Subcutaneous preadipocyte (primary cell): ENCODE measurements at places on chromosomes 2 and 18. TPM values are rescaled to one million over a fixed set of nuclear protein-coding genes. Genes with fewer than 3 reads are reported as not detected.

ALPI gene
- total RNA-seq: not detected in 2 replicates

IL1B gene
- 0.20 and 0.37 TPM in 2 replicates for total RNA-seq

PSME4 gene
- total RNA-seq: 48.9 and 71.2 TPM in 2 replicates

KIDINS220 gene
- total RNA-seq: 62.1 and 66.5 TPM in 2 replicates

ASPRV1 gene
- total RNA-seq: 0.20 and 0.37 TPM in 2 replicates

DSG4 gene
- not detected in 2 replicates for total RNA-seq

NT5DC4 gene
- total RNA-seq: not detected in 2 replicates
